ENCODE measurements at places on chromosomes 1 and 21.

GRCh38 chr1:154961207-154962155, at the start of gene PYGO2:
TSS of gene PYGO2 (minus strand) at chr1:154961782. CDS start at chr1:154961576, 206 bp downstream.
- DNase-seq = peak; percentile 73

- DNase-seq = peak; percentile 81
Observed at GRCh38 chr21:42117229-42117966, 46.3 kb downstream of the UMODL1 start.

GRCh38 chr1:173294843-173295242, 87.7 kb upstream of the TNFSF4 start:
- DNase-seq = no peak

GRCh38 chr1:184270556-184270955, 116.3 kb upstream of the C1orf21 start:
- DNase-seq = no peak

DNA sequence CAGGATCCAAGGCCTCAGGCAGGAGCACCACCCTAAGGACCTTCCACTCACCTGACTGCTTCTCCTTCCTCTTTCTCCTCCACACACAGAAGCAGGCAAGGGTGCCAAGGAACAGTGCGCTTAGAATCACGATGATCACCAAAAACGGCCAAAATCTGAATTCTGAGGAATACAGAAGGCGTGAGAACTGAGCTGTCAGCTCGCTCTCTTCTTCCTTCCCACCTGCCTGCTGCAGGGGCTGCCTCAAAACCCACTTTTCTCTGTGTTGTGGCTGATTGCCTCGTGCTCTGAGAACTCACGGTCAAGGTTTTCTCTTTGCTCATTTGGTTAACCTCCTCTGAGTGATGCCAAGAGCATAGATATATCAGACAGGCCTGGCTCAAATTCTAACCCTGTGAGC, 23.8 kb downstream of the CD244 start:
- no peak for DNase-seq

GRCh38 chr1:223810586-223810985, 35.2 kb downstream of the TP53BP2 start:
- DNase-seq = no peak

- peak; percentile 84 for DNase-seq
Observed at GRCh38 chr1:198657550-198658064, 18.8 kb downstream of the PTPRC start.

GRCh38 chr1:91555821-91556531, 55.3 kb downstream of the CDC7 start:
- DNase-seq = peak; percentile 66

GRCh38 chr1:244150665-244151064, 99.6 kb downstream of the ZBTB18 start:
- no peak for DNase-seq

DNA sequence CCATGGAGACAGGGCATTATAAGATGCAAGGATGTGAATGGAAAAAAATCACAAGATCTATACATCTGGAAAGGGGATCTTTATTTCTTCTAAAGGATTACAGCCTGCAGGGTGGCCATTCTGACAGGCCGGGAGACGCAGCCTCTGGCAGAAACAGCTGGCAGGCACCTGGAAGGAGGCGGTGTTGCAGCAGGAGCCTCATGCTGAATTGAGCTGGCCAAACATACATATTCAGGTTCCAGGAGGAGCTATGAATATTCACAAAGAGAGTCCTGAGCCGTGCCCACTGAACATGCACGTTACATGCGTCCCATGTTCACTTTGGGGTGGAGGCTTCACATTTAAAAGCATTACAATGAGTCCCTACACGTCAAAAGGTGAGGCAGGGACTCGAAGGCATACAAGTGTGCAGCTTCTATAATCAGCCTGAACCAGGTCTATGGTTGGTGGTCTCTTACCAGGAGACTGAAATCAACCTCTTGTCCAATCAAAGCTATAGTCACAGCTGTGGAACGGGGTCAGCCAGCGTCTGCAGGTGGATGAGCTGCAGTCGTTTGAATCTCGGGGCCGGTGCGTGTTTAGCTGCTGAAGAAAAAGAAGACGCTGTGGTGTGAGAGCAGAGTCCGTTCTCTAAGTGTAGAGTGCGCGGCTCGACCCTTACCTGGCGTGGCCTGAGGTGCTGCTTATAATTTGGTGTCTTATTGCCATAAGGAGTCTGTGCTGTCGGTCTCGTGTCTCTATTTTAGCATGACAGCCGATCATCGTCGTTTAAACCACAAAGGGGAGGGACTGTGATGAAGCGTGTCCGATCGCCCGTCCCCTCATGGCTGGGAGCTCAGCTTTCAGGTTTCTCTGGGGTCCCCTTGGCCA, 183.0 kb downstream of the ETS2 start:
- no peak for DNase-seq

DNA sequence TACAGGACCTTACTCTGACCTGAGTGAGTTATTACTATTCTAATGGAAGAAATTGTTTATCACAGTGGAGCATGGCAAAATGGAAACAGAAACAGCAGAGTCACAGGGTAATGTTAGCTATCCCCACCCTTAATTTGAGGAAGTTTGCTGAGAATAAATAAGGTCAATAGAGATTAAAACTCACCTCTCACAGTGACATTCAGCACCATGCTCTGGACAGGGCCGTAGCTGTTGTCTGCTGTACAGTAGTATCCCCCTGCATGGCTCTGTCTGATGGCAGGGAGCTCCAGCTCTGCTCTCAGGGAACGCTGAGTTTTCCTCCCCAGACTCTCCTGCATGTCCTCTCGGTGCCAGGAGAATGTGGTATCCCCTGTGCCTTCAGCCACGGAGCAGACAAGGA, 11.9 kb downstream of the FCRL4 start:
- DNase-seq = no peak

DNA sequence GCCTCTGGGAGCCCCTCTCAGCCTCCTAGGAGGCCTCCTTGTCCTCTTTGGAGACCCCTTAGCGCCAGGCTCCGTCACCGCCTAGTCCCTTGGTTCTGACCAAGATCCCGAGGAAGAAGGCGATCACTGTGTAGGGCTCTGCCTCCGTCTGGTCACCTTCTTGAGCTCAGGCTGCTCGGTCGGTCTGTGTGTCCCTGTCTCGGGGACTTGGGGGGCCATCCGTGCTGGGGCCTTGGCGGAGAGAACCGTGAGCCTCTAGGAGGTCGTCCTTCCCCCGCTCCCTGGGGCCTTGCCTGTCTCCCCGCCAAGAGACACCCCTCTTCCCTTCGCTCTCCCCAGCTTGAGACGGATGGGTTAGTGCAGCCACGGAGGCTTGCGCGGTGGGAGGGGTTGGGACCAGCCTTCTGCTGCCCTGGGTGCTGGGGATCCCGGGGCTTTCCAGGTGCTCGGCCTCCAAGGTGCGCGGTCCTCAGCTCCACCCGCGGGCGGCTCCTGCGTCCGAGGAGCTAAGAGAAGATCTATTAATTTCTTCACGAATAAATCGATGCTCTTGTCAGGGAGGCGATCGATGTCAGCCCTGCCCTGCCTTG, 701 bp upstream of the INSRR start:
- DNase-seq = no peak

GRCh38 chr1:201016211-201016651, 7.3 kb downstream of the KIF21B start:
- peak; percentile 31 for DNase-seq

- no peak for DNase-seq
Observed at GRCh38 chr21:18759267-18759666, 355.7 kb upstream of the TMPRSS15 start.

DNA sequence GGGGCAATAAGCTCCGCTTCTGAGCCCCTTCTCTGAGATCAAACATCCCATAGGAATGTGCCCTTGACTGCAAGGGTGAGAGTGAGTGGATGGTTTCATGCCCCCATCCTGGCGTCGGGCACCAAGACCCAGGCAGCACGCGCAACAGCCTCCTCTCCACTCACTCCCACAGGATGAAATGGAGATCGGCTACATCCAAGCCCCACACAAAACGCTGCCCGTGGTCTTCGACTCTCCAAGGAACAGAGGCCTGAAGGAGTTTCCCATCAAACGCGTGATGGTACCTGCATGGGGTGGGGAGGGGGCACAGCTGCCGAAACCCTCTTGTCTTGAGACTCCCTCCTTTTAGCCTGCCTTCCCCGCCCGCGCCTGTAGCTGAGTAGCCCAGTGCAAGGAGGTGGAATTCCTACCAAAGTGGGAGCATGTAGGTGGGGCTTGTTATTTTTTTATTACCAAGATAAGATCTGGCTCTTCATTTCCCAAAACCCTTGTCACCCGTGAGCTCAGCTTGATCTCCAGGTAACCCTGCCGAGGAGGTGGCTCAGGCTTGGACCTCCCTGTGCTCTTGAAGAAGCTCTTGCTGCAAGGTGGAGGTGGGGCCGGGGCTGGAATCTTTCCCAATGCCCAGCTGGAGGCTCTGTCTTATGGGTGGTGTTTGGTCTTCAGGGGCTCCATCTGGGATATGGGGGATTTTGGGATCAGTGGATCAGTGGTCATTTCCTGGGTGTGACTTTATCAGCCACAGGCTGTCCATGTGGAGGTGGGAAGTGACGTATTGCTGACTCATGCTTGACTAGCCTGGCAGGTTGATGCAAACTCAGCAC, 24.0 kb upstream of the PADI6 start:
- DNase-seq = peak; percentile 70

- no peak for DNase-seq
Observed at GRCh38 chr1:88124614-88125013, 559.5 kb upstream of the PKN2 start.

DNA sequence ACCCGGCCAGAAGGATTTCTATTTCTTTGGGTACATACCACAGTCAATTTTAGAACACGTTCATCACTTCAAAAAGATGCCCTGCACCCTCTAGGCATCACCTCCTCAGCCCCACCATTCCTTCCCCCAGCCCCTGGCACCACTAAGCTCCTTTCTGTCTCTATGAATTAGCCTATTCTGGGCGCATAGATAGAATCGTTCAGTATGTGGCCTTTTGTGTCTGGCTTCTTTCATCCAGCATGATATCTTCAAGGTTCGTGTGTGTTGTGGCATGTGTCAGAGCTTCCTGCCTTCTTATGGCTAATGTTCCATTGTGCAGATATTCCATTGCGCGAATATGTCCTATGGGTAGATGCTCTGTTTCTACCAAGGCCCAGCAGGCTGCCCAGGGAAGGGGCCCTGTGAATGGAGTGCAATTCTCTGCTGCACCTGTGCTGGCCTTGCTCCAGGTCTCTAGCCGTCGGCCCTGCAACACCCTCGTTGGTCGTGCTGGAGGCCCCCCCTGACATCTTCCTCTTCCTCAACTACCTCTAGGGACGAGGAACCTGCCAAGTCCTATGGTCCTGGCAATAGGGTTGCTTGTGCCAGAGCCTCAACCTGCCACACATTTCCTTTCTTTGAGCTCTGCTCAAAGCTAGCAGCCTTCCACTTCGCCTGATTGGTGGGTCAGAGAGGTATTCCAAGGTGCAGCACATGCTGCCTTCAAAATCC, 113.5 kb downstream of the RIPK4 start:
- DNase-seq = no peak

DNA sequence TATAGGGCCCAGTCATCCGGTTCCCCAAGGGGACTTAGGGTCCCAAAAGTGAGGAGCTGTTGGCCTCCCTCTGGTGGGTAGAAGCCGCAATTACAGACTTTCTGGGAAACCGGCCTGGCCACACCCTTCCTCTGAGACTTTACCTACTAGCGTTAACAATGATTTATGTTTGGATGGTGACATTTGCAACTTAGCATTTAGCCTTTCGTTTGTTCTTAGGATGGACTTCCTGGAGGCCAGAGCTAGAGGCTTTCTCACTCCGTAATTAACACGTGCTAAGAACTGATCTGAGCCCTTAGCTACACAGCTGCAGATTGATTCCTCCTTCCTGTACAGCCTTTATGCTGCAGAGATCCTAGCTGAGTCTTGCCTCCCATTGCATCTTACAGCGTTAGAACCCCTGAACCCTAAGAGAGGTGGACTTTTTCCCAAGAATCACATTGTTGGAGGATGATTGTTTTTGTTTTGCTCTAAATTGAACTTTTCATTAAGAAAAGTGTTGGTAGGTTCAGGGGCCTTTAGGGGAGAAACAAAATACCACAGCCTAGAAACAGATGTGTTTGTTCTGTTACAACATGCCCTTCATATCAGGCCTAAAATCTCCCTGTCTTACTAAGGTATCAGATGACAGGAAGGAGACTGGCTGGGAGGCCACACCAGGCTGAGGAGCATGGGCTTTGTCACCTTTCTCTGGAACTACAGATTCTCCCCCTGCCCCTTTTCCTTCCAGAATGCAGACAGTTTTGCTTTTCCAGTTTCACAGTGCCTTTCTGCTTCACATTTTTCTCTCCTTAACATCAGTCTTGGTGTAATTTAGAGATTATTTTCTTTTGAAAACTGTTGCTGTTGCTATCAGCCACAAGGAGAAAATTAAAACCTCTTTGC, 1.9 kb downstream of the S100A11 start:
- peak; percentile 85 for DNase-seq

- DNase-seq = no peak
Observed at GRCh38 chr1:155184835-155185782, 11.5 kb downstream of the TRIM46 start.

- DNase-seq = no peak
Observed at GRCh38 chr1:84803604-84804003, 89.4 kb downstream of the LPAR3 start.

DNA sequence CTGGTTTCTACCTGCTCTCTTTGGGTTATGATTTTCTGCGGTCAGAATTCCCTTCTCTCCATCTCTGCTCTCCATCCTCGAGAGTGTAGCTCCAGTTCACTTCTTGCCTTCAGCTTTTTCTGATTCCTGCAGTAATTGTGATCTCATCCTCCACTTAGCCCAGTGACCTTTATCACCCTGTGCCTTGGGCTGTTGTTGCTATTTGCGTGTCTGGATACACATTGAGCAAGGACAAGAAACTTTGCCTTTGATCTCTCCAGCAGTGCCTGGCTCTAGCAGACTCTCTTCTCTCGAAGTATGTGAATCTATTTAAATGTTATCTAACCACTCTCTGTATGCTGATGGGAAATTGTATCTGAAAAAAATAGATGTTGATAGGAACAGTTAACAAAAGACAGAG, 76.4 kb upstream of the MARK1 start:
- DNase-seq = peak; percentile 49

DNA sequence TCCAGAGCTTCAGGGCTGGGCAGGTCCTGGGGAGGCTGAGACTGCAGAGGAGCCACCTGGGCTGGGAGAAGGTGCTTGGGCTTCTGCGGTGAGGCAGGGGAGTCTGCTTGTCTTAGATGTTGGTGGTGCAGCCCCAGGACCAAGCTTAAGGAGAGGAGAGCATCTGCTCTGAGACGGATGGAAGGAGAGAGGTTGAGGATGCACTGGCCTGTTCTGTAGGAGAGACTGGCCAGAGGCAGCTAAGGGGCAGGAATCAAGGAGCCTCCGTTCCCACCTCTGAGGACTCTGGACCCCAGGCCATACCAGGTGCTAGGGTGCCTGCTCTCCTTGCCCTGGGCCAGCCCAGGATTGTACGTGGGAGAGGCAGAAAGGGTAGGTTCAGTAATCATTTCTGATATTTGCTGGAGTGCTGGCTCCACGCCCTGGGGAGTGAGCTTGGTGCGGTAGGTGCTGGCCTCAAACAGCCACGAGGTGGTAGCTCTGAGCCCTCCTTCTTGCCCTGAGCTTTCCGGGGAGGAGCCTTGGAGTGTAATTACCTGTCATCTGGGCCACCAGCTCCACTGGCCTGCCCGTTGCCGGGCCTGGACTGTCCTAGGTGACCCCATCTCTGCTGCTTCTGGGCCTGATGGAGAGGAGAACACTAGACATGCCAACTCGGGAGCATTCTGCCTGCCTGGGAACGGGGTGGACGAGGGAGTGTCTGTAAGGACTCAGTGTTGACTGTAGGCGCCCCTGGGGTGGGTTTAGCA, 9.3 kb downstream of the MYBPH start:
- no peak for DNase-seq
